ENCODE measurements at places on chromosomes 5 and 9.
A peak's percentile ranks its signal among the peaks of the same experiment; 100 is the strongest.

GRCh38 chr9:110426052-110426709 lies 88.5 kb upstream of the TXNDC8 start:
- DNase-seq = no peak

GRCh38 chr5:142357469-142358090 lies 32.8 kb upstream of the SPRY4 start:
- no peak for DNase-seq

DNA sequence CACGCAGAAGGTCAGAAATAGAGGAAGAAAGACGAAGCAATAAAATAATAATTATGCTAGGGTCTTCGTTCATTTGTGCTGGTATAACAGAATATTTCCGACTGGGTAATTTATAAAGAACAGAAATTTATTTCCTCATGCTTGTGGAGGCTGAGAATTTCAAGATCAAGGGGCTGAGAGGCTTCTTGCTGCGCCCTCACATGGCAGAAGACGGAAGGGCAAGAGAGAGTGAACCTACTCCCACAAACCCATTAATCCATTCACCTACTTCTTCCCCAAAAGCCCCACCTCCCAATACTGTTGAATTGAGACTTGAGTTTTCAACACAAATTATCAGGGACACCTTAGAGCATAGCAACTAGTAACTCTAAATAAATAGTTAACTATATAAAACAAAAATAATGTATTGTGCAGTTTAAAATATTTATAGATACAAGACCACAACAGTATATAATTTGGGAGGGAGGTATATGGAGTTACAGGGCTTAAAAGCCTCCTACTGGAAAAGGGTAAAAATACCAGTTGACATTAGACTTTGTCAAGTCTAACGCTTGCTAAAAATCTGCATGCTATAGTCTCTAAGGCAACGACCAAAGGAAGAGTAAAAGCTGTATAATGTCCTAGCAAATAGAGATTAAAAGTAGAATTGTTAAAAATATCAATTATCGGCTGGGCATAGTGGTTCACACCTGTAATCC lies 40.3 kb upstream of the NAA35 start:
- DNase-seq = peak; percentile 38

DNA sequence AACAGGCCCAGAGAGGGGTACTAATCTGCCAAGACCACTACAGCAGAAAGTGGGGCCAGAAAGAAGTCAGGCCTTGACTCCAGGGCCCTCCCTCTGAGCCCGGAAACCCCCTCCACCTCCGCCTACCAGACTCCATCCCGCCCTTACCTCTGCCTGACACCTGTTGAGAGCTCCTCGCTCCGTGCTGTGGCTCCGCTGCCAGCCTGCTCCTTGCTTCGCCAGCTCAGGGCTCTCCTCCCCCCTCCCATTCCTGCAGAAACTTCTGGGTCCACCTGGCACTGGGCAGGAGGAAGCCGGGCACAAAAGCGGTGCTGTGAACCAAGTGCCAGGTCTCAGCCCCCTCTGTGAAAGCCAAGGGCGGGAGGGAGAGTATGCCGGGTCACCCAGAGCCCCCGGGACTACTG lies 6.4 kb upstream of the ST6GALNAC6 start:
- peak; percentile 62 for DNase-seq

DNA sequence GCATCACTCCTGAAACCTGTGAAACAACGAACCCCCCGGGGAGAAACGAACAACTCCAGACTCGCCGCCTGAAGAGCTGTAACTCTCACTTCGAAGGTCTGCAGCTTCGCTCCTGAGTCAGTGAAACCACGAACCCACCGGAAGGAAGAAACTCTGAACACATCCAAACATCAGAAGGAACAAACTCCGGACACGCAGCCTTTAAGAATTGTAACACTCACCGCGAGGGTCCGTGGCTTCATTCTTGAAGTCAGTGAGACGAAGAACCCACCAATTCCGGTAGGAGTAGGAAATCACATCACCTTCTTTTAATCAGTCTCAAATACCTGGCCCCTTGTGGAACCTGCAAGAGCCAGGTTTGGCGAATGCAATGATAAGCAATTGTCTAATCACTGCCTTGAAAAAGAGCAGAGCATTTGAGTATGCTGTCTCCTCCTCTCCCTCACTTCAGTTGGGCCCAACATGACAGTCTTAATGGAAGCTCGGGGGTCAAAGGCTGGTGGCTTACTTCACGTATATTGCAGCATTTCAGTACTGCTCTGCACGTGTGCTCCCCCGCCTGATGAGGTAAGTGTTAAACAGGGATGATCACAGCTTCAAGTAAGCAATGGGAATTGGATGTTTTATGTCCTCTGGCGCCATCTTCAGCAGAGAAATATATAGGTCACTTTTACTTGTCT lies 473 bp downstream of the IRGM start:
- peak; percentile 77 for DNase-seq

DNA sequence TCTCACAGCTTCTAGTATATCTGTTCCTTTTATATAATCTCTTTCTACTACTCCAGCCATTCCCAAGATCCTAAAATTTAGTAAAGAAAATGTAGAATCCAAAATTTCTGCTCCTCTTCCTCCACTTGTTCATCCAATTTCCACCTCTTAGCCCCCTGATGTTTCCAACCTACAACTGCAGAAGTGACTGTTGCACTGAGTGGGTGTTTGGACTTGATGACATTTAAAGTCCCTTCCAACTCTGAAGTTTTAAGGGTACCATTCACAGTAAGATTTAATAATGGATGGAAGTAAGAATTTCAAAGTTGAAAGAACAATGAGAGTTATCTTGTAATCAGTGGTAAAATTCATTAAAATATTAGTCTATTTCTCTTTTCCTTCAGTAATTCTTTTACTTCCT lies 5.5 kb downstream of the DIAPH1 start:
- no peak for DNase-seq

DNA sequence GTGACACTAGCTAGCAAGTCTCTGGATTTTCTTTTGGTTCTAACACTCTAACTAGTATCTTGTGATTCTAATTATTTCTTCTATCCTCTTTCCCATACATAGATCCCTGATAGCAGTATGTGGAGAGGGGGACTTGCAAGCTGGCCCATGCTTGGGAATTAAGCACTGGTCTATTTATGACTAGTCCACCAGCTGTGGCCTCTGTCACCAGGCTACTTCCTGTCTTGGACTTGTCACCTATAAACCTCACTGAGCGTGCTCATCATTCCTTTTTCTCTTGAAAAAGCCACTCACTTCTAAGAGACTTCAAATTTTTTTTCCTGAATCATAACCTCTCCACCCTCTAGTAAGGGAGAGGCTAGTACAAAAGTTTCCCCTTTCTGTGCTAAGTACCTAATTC lies 32.3 kb upstream of the MAMDC2 start:
- no peak for DNase-seq

DNA sequence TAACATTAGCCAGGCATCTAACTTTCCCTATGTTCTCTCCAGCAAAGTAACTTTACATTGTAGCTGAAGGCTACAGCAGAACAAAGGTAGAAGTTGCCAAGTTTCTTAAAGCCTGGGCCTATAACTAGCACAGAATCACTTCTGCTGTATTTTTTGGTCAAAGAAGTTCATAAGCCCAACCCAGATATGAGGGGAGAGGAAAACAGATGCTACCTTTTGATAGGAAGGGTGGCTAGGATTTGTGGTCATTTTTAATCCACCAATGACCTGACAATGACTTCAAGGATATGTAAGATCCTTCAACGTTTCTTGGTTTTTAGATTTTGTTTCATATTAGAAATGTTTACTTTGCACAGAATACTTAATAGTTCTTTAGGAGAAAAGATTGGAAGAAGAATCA lies 64.2 kb upstream of the RANBP3L start:
- no peak for DNase-seq

- DNase-seq = no peak
Measured at GRCh38 chr5:108094800-108095199, 287.1 kb downstream of the FBXL17 start.

DNA sequence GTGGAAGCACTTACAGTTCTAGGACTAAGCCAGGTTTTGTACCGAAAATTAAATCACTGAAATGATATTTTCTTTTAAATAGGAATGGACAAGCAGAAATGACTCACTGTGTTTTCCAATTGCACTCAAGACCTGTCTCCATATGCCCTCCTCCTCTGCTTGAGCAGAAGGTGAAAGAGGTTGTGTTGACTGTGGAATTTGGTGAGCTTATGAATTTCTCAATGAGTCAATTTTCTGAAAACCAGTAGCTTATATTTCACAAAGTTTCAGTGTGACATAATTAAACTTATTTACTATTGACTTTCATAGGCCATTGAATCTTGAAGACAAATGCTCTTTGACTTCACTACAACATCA lies 249.9 kb downstream of the NPR3 start:
- DNase-seq = no peak

DNA sequence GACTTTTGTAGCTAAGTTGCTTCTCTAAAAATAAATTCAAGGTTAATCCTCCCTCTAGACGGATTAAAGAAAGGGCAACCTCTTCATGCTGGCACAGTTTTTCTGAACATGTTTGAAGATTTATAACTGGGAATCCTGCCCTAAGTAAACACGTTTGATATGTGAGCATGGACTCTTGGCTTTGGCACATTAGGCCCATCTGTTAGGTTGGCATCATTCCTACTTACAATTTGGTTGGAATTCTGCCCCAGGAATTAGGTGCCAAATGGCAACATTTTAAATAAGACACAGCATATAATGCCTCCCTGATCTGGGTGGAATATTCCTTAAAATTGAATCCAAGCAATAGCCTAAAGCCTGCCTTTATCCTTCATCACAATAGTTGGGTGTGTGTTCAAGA lies 372.3 kb upstream of the CDH18 start:
- no peak for DNase-seq

GRCh38 chr9:94150279-94150828 lies 66.1 kb downstream of the PTPDC1 start:
- DNase-seq = no peak

- DNase-seq = no peak
Measured at GRCh38 chr5:122358372-122358979, 46.4 kb downstream of the SNCAIP start.

DNA sequence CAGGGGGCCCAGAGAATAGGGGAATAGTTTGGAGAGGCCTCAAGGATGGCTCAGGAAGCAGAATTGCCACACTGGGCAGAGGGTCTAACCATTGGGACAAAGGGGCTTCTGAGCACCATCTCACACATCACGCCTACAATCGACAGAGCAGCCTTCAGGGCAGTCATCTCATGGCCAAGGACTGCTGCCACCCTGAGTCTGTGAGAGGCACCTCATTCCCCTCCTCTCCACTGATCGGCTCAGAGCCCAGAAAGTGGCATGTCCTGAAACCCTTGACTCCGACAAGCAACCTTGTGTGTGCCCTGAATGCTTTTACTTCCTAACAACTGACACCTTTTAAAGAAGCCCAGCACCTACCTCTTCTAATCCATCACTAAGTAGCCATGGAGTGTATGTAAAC lies 128.9 kb upstream of the PTPN3 start:
- DNase-seq = no peak

DNA sequence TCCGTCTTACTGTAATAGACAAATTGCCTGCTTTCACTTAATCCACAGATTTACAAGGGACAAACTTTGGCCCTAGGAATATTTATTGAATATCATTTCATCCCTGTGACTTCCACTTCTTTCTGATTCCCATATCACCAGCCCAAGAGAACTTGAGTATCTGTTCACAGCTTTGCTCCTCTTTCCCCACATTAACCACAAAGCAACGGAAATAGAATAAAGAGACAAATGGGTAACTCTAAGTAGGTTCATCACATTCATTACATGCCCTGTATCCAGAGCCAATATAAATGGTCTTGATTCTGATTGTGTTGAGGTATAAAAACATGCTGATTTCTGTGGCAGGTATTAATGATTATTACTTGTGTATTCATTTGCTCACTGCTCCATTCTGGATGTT lies 41.9 kb downstream of the TMEM252 start:
- no peak for DNase-seq

- DNase-seq = no peak
Measured at GRCh38 chr5:176889321-176890280, 9.5 kb downstream of the HK3 start.

- DNase-seq = no peak
Measured at GRCh38 chr9:77677397-77677796, 29.3 kb upstream of the GNA14 start.

DNA sequence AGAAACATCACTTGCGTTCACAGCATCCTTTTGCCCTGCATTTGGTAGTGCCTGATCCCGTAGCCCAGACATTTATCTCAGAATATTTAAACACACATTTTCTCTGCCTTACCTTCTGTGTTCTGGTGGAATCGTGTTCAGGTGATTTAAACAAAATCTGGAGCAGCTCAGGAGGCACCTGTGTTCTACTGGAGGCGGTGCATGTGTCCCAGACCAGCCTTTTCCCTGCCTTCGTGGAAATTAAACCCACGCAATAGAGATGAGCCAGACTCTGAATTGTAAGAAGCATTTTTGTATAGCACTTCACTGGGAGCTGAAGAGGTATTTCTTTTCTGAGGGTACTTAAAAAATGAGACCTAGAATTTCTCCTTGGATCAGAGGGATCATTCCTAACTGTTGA lies 212.5 kb downstream of the MAST4 start:
- DNase-seq = no peak

GRCh38 chr9:111904891-111905291 lies 8.3 kb downstream of the UGCG start:
- no peak for DNase-seq

DNA sequence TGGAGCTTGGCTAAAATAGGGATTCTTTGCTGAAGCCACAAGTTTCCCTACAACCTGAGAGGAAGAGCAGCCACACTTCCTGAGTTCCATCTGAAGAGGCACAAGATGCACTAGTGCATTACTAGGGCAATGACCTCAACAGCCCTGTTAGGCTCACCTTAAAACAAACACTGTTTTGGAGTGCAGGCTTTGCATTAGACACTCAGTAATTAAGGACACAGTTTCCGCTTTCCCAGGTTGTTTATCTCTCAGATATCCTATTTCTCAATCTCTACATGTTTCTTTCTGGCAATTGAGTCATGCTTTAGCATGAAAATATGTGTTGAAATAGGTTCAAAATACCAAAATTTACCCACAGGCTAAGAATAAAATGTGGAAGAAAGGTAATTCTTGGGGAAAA lies 34.2 kb downstream of the EMB start:
- DNase-seq = no peak

GRCh38 chr5:79503794-79504495 lies 10.0 kb downstream of the HOMER1 start:
- no peak for DNase-seq
